ENCODE measurements at places on chromosomes 4 and X.

DNA sequence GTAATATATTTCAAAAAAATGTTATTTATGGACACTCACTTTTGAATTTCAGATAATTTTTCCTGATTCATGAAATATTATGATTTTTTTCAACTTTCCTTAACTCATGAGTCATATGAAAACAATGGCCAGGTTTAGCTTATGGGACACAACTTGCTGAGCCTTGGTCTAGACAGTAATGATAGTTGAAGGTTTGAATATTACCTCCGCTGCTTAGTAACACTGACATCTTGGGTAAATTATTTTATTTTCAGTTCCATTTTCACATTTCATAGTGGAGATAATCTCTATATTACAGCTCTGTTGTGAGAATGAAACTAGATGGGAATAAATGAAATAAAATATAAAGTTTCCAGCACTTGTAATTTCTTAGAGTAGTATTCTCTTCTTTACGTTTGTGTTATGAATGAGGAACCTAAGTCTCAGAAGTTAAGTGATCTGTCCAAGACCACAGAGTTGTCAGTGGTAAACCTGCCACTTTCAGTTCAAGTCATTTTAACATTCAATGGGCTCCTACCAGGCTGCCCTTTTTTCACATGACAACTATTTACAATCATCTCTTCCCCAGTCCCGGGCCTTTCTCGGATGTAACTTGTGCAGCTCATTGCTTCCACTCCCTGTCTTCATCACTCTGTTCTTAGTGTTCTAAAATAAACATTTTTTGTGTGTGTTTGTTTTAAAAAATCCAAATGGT lies 46.8 kb upstream of the GC start:
- no peak for DNase-seq

DNA sequence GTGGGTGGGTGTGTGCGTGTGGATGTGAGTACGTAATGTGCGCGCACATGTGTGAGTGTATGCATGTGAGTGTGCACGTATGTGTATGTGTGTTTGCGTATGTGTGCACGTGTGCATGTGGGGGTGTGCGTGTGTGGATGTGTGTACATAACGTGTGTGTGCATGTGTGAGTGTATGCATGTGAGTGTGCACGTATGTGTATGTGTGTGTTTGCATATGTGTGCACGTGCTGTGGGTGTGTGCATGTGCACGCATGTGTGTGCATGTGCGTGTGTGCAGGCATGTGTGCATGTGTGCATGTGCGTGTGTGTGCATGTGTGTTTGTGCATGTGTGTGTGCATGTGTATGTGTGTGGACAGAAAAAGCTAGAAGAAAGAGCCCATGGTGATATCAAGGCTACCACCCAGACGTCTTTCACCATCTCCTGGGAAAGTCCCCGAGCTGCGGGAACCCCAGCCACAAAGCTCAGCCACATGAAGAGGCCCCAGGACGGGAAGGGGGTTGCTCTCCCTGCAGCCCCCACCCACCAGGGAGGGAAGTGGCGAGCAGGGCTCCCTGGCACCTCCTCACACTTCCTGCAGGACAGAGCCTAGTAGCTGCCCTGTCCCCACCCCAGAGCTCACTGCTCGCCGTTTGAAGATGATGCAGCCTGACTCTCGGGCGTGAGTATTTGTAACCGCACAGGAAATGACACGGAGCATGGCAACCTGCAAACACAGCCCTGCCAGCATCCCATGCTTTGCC lies 108.3 kb downstream of the DCTD start:
- DNase-seq: peak; percentile 53

GRCh38 chr4:6469144-6469543 lies 3.3 kb downstream of the PPP2R2C start:
- no peak for DNase-seq

DNA sequence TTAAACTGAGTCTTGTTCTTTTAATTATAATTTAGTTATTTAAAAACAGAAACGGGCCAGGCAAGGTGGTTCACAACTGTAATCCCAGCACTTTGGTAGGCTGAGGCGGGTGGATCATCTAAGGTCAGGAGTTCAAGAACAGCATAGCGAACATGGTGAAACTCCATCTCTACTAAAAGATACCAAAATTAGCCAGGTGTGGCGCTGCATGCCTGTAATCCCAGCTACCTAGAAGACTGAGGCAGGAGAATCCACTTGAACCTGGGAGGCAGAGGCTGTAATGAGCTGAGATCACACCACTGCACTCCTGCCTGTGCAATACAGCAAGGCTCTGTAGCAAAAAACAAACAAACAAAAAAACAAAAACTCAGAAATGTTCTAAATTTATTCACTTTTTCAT lies 852.9 kb downstream of the TECRL start:
- no peak for DNase-seq

DNA sequence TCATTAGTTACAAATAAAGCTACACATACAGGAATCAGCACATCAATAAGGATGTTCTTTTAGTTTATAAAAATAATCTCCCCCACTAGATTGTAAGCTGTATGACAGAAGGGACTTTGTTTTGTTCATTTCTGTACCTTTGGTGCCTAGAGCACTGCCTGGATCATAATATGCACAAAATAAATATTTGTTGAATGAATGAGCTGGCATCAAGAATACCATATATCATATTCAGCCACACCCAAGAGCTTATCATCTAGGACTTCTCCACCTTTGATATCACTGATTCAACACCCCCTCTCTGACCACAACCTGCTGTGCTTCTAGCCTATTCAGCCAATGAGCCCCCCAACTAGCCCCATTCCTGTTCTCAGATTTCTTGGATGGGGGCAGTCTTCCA lies 10.6 kb downstream of the SYTL4 start:
- no peak for DNase-seq

GRCh38 chrX:122187069-122187713 lies 996.9 kb upstream of the GRIA3 start:
- no peak for DNase-seq

DNA sequence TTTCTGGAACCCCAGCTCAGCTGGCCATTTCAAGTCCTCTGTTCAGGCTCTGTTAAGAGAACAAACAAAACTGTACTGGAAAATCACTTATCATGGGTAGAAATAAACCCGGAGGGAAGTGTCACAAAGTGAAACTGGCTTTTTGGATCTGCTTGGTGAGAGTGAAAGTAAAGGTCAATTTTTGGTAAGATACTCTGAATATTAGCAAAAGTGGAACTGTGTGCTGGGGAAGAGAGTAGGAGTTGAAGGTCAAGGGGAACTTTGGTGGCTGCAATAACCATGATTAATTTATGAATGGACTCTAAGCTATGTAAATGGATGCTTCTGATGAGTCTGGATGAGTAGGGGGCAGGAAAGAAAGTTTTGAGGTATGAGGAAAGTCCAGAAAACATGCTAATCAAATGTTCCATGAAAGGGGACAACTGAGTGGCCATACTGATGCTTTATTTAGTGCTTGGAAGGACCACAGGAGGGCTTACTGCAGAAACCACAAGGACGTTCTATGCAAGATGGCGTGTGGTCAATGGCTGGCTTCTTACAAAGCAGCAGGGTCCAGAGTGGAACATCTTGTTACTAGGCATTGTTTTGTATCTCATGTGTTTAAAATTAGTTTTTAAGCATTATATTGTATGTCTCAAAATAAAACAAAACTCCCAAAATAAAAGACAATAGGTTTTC lies 36.8 kb upstream of the TNIP3 start:
- DNase-seq: no peak

- DNase-seq: no peak
Measured at GRCh38 chr4:184190711-184191110, 27.0 kb downstream of the ENPP6 start.

DNA sequence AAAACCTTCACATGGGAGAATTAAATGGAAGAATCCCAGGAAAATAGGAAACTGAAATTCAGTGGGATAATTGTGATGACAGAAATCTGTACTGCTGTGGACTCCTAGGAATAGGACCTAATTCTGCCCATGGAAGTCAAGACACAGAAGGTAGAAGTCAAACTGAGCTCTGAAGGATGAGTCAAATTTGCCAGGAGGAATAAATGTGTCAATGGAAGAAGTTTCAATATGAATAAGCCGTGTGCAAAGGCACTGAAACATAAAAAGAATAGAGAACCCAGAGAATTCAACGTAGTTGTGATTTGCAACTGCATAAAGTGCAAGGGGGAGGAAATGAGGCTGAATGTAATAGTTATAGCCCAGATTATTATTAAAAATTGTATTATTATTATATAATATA lies 11.6 kb downstream of the ENAM start:
- DNase-seq: no peak

- no peak for DNase-seq
Measured at GRCh38 chr4:112511093-112511802, 4.7 kb downstream of the NEUROG2 start.

- DNase-seq: no peak
Measured at GRCh38 chr4:174475528-174475927, 46.8 kb downstream of the HPGD start.

- no peak for DNase-seq
Measured at GRCh38 chr4:64121803-64122202, 287.4 kb downstream of the TECRL start.

- DNase-seq: no peak
Measured at GRCh38 chr4:66946761-66947160, 598.5 kb downstream of the CENPC start.

DNA sequence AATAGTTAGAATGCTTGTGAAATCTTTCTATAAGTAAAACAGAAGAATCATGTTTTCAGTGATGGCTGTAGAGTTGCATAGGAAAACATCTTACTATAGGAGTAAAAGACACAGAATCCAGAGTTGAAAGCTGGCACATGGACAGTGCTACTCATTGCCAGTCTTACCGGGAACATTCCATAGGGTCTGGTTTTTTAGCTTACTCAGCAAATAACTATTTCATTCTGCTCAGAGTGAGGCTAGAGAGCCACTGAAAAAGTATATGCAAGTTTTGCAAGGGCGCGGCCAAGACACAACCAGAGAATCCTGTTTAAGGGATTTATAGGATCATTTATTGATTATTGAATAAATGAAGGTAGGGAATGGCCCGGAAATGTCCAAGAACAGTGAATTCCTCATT lies 60.3 kb downstream of the MTHFD2L start:
- no peak for DNase-seq

DNA sequence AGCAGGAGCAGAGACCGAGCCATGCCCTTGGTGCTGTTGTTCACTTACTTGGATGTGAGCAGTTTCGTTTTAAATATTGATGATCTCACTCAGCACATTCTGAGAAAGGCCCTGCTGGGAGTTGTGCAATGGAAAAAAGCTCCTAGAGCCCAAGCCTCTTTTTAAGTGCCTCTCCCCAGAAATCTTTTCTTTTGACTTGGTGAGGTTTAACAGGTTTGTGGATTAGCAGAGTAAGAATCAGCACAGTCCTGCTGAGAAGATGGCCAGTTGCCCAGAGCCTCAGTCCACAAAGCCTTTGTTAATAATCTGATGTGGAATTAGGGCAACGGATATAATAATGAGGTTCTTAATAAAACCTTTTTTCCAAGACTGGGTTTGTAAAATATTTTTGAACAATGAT lies 157.5 kb upstream of the ATP6AP2 start:
- DNase-seq: no peak

GRCh38 chr4:89754531-89754930 lies 82.4 kb downstream of the SNCA start:
- DNase-seq: no peak
